ENCODE measurements at places on chromosomes 5 and 9.

GRCh38 chr5:164353155-164353554 lies 847.7 kb downstream of the MAT2B start:
- no peak for DNase-seq

DNA sequence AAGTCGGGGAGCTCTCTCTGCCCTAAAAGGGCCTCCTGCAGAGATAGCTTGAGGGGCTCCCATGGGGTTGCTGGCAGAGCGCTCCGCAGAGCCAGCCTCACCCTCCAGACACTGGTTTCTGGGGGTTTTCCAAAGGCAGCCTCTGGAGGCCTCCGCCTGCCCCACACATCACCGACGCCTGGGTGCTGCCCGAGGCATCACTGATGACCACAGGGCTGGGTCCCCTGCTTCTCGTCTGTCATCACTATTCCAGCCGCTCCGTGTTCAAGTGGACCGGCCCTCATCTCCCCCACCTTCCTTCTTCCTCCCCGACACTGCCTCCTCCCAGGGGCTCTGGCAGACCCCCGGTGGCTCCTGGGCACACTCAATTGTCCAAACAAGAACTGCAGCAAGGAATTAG lies 64.1 kb upstream of the IRX4 start:
- no peak for DNase-seq

DNA sequence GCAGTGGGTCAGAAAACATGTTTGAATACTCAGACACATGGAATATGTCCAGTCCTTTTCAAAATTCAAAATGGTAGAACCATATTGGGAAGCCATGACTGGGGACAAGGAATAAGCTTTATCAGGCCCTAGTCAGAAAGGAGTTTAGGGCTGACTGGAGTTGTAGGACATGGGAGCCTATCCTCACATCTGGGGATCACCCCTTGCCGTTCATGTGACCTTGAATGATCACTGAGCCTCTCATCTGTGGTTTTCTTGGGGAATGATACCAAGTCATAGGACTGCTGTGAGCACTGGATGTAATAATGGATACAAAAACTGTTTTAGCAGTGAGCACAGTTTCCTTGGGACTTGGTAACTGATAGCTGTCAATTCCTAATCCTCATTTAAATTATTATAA lies 84.7 kb downstream of the IQGAP2 start:
- DNase-seq = no peak

DNA sequence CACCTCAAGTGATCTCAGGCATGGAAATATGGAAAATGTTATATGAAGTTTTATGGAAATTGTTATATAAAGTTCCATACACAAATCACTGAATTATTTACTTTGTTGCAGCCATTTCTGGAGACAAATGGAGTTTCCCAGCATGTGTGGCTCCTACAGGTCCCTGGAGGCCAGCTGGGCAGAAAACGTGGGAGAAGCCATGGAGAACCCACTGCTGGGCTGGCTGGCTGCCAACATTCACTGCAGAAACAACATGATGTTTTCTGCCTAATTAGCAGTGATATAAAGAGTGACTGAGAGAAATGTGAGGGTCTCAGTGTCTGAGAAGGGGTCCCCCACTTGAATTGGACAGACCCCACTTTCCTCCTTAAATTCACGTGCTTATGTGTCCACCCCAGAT lies 208.8 kb upstream of the IRX2 start:
- no peak for DNase-seq

Data from stimulated activated CD4-positive, alpha-beta T cell treated with anti-CD3 and anti-CD28 coated beads, Interleukin-1b, Interleukin-23, amount 100 ng/mL, for 1 hour (primary cell).